Activated naive CD4-positive, alpha-beta T cell treated with anti-CD3 and anti-CD28 coated beads for 36 hours (primary cell): ENCODE measurements at places on chromosomes 12 and 14.

- no peak for DNase-seq
These were observed 51.9 kb downstream of the MAP1LC3B2 start for GRCh38 chr12:116610971-116611541.

DNA sequence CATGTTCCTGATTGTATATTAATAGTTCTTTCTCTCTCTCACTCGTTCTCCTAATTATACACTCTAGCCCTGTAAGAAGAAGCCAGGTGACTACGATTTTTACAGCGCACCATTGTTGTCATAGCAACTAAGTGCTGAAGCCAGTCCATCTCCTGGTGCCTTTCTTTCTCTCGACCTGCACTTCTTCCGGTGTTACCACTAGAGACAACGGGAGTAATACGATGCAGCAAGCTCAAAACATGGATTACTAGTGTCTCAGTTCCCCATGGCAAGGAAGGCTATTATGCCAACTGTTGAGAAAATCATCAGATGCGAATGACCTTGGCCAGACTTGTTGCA lies 40.8 kb upstream of the DCD start:
- DNase-seq, result no peak

GRCh38 chr12:113935459-113935858 lies 30.7 kb downstream of the RBM19 start:
- DNase-seq, result no peak

GRCh38 chr12:122790393-122791075 lies 16.2 kb downstream of the CCDC62 start:
- no peak for DNase-seq

- no peak for DNase-seq
These were observed 320.2 kb upstream of the OR4E1 start for GRCh38 chr14:21993837-21994236.

DNA sequence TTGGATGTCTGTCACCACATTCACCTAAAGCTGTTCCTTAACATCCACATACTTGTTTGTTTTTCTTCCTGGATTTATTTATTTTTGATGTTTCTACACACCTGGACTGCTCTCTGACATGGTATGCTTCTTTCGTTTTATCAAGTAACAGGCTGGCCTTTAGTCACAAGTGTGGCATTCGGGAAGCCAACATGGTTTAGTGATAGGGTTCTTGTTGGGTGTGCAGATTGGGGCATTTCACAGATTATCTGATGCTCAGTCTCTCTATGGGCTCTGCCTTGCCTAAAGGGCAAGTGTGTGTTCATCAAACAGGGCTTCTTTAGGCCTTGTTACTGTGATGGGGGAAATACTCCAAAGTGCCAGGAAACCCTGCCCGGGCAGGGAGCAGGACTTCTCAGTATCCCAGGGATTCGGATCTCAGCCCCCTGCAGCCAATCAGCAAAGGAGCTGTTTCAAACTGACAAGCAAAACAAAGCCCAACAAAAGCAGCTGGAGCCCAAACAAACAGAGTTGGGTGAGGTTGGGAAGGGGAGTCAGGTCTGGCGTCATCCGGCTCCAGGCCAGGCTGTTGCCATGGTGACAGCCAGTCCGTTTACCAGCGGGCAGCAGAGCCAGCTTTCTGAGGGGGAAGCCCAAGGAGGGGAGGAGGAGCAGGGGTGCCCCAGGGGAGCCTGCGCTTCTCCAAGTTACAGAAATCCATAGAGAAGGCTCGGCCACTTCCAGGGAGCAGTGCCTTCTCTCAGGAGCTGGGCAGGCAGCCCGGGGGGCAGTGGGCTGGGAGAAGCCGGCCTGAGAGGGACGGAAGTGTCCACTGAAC lies 31.9 kb downstream of the FOS start:
- DNase-seq, result no peak

- no peak for DNase-seq
These were observed 10.7 kb upstream of the TCL1B start for GRCh38 chr14:95675486-95675885.

DNA sequence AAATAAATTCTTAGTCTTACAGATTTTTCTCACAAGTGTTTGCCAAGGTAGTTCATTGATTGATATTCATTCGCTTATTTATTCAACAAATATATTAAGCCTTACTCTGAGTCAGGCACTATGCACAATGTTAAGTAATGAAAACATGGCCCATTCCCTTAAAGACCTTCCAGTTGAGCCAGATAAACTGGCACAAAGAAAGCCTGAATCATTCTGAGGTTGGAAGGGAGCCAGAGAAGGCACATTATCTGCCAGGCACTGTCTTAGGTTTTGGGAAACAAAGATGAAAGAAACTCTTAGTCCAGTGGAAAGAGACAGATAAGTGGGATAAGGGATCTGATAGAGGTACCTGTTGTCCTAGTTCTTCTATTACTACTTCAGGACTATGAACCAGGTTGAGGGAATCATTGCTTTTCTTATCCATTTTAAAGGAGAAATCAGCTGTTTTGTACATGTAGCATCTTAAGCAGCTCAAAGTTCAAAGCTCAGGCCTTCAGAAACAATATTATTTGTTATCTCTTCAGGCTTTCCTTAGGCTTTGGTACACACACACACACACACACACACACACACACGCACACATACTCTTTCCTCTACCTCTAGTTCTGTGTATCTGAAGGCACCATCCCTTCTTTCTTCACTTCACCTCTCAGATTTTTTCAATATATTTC lies 27.0 kb downstream of the PDE6H start:
- no peak for DNase-seq

- DNase-seq, result no peak
These were observed 23.7 kb upstream of the HDAC7 start for GRCh38 chr12:47843226-47843980.
